ENCODE measurements at places on chromosomes 1 and 21.

DNA sequence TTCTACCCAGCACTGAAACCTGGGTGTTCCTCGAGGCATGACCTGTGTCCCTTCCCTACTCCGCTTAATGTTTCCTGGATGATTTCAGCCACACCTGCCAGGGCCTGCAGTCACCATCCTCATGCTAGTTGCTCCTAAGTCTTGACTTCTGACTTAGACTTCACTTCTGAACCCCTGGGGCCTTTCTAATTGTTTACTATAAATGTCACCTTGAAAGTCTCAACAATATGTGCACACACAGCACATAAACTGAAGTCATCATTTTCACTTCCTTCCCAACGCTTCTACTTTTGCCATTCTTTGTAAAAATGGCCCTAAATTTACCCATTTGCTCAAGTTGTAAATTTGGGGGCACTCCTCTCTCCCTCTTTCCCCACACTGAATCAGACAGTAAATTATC lies 141.1 kb downstream of the DYRK1A start:
- DNase-seq: no peak

DNA sequence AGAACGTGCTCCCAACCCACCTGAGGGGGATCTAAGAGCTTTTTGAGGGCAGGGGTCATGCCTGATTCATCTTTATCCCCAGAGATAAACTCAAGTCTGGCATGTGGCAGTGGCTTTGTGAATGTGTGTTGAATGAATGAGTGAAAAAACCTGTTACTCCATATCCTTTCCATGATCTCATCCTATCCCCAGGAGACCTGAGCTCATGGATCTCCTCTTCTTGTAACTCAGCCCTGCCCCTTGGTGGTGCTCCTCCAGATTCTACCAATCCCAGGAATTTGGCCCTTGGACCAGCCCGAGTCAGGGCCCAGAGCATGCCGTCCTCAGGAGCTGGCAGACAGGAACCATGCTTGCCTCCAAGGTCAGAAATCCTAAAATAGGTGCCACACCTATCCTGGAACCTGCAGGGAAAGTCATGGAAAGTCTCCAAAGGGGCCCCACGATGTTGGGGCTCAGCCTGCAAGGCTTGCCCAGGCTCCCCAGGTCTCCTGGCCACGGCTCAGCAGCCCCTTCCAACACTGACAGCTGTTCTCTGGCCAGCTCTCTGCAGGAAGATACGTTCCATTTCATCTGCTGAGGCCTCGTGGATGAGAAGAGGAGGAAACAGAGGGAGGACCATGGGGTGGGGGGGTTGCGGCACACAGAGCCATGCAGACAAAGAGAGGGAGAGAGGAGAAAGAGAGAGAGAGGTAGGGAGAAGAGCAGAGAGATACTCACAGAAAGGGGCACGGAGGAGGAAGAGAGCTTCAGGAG lies 214.6 kb downstream of the TRABD2B start:
- no peak for DNase-seq

DNA sequence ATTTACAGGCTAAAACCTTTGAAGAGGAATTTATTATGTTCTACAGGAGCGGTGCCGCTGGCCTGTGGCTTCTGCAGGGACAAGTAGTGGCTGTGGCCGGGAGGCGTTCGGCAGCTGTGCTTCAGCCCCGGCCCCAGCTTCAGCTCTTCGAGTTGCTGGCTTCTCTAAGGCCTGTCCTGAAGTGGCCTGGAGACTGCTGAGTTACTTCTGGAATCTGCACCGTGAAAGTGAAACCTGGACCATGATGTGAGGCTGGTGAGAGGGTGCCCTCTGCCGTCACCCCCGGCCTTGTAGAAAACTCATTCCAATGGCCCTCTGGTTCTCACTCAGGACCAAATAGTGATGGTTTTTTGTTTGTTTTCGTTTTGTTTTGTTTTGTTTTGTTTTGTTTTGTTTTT lies 48.1 kb downstream of the PRKCZ start:
- DNase-seq: no peak

- no peak for DNase-seq
Observed at GRCh38 chr1:170623171-170623570, 40.8 kb upstream of the PRRX1 start.

DNA sequence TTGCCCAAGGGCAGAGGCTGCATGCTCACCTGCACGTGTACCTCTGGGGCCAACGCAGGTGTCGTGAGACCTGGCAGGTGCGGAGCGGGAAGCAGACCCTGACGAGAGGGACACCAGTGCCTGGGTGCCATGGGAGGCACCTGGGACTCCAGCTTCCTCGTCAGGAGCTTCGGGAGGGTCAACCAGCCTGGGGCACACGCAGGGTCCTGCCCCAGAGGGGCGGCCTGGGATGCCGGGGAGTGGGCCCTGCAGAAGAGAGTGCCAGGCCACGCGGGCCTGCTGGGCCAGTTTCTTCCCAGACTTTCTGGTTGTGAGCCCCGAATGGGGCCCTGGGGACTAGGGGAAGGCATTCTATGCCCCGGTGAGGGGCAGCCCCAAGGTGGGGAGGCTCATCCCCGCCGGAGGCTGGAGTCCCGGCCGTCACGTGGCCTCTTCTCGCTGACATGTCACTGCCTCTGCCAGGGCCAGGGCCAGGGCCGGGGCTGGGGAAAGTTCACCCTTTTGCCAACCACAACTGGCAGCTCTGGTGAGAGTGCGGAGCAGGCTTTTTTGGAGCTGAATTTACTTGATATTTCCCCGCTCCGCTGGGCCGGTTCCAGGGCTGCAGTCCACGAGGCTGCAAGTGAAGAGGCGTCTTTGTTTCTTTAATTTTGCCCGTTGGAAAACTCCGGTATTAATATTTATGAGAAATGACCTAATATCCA lies 38.5 kb upstream of the ACTRT2 start:
- DNase-seq: no peak
